ENCODE measurements at places on chromosomes 12 and 14. TPM values are rescaled to one million over a fixed set of nuclear protein-coding genes. Genes with fewer than 3 reads are reported as not detected.

DNA sequence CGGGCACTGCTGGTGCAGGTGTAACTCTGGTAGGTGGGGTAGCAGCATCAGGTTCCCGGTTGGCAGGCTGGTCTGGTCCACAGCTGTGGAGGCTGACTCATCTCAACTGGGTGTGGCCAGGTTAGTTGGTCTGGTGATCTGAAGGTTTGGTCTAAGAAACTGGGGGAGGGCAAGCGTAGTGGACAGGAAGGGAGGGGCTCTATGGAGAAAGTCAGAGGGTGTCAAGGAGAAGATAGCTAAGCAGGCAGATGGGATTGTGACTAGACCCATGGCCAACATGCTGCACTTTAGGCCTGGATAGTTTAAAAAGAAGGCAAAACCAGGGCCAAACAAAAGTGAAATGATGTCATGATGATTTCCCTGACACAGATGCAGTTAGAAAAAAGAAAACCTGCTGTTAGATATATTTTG lies 7.9 kb downstream of the TRIM9 start:
- no peak for DNase-seq

DNA sequence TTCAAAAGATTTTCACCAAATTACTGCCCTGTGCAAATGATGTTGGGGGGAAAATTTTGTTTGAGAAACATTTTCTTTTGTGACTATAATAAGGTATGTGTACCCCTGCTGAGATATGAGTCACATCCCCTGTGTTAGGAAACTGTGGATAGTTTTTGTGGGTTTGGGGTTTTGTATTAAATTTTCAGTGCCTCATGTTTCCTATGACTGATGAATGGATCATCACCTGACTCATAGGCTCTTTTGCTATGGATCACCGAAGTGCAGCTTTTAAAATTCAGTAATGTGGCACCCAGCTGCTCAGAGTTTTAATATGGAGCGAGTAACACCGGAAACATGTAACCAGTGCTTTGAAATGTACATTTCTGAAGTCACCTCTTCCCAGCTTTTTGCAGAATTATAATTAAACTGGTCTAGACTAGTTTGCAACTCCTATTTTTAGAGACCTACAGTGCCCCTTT lies 167.4 kb upstream of the HMGA2 start:
- DNase-seq: no peak

- DNase-seq: no peak
These were observed 5.8 kb downstream of the SLC24A4 start for GRCh38 chr14:92328664-92329255.

- no peak for DNase-seq
These were observed 1.3 kb downstream of the CHGA start for GRCh38 chr14:92924247-92924646.

DNA sequence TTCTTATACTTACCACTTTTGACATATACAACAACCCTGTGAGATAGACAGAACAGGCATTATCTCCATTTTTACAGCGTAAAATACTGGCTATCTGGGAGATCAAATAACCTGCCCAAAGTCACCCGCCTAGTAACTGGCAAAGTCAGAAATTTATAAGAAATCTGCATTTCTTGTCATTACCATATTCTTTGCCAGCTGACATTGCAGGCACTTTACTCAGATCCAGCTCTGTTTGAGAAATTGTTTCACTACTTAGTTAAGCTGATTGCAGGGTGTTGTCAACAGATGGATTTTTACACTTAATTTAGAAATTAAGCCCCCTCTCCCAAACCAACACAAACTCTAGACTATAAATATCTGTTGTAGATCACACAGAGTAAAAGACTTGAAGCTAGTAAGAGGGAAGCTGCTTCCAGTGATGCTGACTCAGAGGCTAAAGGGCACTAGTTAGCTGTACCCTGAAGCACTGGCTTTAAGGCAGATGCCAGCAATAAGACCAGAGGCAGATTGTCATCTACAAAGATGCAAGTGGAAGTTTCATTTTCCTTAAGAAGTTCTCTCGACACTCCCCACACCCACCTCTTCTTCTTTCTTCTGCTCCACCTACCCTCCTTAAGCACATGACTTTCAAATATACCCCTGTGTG lies 153.1 kb downstream of the ANO6 start:
- no peak for DNase-seq

DNA sequence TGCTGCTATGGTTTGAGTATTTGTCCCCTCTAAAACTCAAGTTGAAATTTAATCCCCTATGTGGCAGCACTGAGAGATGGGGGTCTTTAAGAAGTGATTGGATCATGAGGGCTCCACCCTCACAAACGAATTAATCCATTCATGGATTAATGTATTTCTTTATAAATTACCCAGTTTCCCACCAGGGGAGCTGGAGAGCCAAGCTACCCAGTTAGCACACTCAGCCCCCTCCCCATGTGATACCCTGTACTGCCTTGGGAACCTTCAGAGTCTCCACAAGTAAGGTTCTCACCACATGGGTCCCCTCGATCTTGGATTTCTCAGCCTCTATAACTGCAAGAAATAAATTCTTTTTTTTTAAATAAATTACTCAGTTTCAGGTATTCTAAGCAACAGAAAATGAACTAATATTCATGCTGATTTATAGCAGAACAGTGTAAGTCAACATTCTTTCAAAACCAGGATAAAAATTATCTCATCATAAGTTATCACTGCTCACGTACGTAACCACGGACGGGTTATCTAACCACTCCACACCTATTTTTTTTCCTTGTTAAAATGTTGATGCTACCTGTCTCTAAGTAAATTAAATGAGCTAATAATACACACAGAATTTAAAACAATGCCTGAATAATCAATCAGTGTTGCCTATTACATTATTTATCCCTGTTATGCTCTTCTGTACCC lies 3.6 kb downstream of the NAP1L1 start:
- no peak for DNase-seq

- DNase-seq: no peak
These were observed 55.7 kb downstream of the VRK1 start for GRCh38 chr14:96852823-96853422.

- no peak for DNase-seq
These were observed 146.8 kb upstream of the KITLG start for GRCh38 chr12:88726806-88727720.

The LRRC10 gene
- total RNA-seq: not detected

The CATSPERB gene
- 0.29 TPM for total RNA-seq
